Jurkat, Clone E6-1 (cell line): ENCODE measurements at places on chromosomes 7 and 10.

DNA sequence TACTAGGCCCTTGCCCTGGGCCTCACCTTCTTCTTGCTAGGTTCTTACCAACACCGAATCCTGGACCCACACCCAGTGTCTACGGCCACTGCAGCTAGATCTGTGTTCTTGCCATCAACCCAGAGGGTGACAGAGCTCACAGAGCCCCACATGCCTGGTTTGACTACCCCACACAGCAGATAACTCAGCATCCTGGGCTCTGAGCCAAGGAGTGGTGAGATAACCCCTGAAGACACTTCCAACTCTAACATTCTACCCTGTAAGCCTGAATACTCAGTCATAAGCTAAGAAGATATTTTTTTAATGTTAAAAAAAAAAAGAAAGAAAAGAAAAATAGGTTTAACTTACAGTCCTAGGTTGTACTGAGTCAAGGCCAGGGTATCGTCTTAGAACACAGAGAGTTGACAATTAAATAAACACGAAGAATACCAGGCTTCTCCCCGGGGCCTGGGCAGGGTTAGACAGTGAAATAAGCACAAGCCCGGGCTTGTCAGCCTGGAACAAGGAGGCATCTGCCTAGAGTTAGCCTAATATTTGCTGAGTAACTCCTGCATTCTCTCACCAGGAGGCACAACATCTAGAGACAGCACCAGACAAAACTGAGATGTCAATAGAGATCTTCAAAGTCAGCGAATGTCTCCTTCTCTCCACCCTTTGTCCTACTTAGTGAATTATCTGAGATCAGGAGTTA is 556.5 kb upstream of the LRRN3 start:
- DNase-seq, result no peak

DNA sequence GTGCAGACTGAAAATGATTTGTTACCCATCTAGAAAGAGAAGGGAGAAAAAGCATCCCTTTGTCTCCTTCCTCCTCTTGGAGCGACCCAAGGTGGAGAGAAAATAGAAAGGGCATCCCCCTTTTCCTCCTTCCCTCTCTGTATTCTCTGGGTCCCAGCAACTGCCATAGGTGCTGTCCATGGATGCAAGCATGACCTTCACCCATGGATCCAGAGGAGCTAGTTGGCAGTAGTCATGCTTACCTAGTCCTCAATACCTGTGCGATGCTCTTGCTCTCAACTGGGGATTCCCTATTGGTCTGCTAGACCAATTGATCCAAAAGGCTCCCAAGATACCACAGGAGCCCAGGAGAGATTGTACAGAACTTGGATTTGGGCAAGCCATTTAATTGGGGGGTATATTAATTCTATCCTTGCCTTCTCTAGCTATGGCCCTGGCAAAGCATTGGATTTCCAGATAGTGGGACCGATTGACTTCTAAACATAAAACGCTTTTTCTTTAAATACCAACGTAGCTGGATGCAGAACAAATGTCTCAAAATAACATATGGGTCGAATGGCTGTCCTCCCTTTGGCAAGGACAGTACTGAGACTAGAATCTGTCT is 547.8 kb upstream of the IGFBP3 start:
- peak; percentile 18 for DNase-seq

- DNase-seq, result no peak
Observed at GRCh38 chr10:16894821-16895220, 77.6 kb upstream of the RSU1 start.

GRCh38 chr7:148118371-148118770 is 472.2 kb upstream of the C7orf33 start:
- DNase-seq, result no peak

GRCh38 chr10:117555017-117555416 is 12.5 kb downstream of the EMX2 start:
- no peak for DNase-seq

- DNase-seq, result no peak
Observed at GRCh38 chr7:124785994-124786393, 20.4 kb upstream of the GPR37 start.

GRCh38 chr10:48251152-48251524 is 23.4 kb downstream of the FRMPD2 start:
- no peak for DNase-seq

DNA sequence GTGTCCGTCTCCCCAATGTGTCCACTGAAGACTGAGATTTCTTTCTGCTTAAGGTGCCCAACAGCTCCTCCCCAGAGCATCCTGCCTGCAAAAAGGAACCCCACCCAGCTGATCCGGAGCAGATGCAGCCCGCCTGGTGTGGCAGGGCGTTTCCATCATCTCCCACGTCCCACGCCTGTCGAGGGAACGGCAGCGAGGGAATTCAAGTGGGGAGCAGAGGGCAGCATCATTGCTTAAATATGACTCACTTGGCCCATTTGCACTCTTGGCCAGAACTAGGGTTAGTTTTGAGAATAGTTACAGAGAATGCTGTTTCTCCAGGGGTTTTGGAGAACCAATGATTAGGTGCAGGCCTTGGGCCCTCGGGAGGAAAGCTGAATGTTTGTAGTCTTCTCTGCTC is 20.8 kb downstream of the VWA2 start:
- DNase-seq, result no peak

DNA sequence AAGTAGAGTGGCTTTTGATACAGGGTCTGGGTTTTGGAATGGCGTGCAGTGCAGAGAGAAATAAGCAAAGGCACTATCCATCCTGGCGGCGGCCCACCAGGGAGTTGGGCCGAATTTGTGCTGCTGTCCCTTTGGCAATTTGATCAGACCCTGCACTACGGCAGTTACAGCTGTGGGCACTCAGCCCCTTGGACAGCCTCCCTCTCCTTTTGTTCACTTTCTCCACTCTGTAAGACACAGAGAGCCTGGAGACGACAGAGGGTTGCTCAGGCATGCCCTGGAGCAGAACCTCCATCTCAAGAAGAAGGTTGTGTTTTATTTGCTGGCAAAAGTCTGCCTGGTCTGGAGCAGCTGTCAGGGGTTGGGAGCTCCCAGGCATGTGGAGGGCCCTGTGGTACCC is 55.8 kb downstream of the LHPP start:
- DNase-seq, result no peak

DNA sequence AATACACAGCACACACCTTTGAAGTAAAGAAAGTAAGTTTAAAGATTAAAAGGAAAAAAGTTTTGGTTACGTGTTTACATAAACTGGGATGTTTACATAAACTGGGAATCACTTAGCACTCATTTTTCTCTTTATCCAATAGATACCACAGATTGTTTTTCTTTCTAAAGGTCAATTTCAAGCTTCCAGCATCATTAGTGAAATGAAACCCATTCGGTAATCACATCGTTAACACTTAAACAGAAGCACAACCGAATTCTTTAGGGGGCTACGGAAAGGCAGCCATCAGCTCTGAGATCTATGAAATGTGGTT is 1.1 kb downstream of the ODAD2 start:
- no peak for DNase-seq

GRCh38 chr7:27424749-27425148 is 182.1 kb downstream of the EVX1 start:
- no peak for DNase-seq

DNA sequence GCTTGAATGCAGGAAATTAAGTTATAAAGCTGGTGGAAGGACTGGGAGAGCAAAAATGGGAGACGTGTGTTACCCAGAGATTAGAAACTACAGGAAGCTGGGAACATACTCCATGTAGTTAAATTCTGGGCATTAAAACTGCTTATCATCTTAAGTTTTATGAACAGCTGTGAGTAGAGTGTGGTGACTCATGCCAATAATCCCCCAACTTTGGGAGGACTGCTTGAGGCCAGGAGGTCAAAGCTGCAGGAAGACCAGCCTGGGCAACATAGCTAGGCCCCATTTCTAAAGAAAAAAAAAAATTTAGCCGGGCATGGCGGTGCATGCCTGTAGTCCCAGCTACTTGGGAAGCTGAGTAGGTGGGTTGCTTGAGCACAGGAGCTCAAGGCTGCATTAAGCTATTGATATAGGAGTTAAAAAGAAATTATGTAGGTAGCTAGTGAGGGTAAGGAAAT is 56.2 kb upstream of the SEPHS1 start:
- DNase-seq, result no peak

DNA sequence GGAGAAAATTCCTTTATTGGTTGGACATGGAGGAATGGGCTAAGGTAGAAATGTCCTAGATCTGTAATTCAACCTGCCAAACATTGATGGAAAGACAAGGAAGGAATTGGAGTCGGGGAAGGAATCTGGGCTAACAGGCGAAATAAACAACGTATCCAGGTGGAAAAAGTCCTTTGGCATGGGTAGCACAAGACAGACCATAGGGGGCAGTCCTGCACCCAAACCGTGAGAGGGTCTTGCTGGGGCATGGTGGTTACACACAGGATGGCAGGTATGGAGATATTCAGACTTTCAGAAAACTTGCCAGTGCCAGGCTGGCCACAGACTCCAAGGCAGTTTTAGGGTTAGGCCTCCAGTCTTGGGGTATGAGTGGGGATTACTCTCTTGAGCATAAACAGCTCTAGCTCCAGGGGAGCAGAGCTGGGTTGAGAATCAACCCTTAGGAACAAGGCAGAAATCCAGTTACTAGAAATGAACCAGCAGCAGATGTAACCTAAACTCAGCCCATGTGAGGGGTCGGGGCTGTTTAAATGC is 188.6 kb upstream of the GDF10 start:
- DNase-seq, result peak; percentile 20

GRCh38 chr7:19327018-19327417 is 181.8 kb upstream of the FERD3L start:
- no peak for DNase-seq

- peak; percentile 41 for DNase-seq
Observed at GRCh38 chr10:72875250-72876055, 18.1 kb upstream of the OIT3 start.

DNA sequence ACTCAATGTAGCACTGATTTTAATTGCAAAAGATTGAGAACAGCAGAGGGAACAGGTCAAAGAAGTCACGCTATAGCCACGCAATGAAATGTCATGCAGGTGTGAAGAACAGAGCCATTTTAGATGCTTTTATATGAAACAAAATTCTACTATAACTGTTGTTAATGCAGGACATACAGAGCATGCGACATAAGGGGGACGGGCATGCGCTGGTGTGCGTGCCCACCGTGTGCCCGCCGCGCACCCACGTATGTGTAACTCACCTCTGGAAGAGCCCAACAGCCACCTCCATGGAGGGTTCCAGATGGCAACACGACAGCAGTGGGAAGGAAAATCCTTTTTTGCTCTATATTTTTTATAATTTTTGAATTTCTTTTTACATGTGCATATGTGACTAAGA is 410.0 kb upstream of the RNF32 start:
- no peak for DNase-seq

- no peak for DNase-seq
Observed at GRCh38 chr10:3850999-3851937, 66.3 kb upstream of the KLF6 start.

- DNase-seq, result no peak
Observed at GRCh38 chr10:105241254-105241653, 600.2 kb downstream of the SORCS3 start.

- no peak for DNase-seq
Observed at GRCh38 chr7:139738101-139738489, 39.7 kb downstream of the HIPK2 start.

GRCh38 chr7:124328774-124329173 is 295.9 kb upstream of the TMEM229A start:
- DNase-seq, result no peak

DNA sequence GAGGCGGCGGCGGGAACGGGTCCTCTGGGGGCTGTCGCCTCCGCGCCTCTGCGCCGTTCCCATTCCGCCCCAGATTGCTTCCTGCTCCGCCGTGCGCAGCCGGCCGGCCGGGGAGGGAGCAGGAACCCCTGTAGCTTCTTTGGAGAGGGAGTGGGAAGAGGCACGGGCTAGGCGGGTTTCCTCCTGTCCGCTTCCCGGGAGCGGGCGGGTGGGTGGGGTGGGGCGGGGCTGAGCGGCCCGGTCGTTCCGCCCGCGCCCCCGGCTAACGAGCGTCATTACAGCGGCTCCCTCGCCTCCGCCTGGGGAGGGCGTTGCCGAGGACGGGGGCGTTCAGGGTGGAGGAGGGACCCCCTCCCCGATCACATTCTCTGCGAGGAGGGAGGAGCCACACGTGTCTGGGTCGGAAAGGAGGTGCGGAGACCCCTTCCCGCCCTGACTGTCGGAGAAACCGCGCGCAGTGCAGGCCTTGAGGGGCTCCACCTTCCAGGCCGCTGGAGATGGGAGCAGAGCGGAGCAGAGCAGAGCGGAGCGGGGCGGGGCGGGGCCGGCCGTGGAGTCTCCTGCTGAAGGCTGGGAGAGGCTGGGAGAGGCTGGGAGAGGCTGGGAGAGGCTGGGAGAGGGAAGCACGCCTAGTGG is 39.7 kb downstream of the AGAP3 start:
- no peak for DNase-seq

- no peak for DNase-seq
Observed at GRCh38 chr7:36318116-36318515, 71.5 kb upstream of the ANLN start.

- no peak for DNase-seq
Observed at GRCh38 chr7:90788052-90788451, 191.9 kb downstream of the CDK14 start.

GRCh38 chr10:31070025-31070424 is 38.4 kb upstream of the ZNF438 start:
- DNase-seq, result no peak

DNA sequence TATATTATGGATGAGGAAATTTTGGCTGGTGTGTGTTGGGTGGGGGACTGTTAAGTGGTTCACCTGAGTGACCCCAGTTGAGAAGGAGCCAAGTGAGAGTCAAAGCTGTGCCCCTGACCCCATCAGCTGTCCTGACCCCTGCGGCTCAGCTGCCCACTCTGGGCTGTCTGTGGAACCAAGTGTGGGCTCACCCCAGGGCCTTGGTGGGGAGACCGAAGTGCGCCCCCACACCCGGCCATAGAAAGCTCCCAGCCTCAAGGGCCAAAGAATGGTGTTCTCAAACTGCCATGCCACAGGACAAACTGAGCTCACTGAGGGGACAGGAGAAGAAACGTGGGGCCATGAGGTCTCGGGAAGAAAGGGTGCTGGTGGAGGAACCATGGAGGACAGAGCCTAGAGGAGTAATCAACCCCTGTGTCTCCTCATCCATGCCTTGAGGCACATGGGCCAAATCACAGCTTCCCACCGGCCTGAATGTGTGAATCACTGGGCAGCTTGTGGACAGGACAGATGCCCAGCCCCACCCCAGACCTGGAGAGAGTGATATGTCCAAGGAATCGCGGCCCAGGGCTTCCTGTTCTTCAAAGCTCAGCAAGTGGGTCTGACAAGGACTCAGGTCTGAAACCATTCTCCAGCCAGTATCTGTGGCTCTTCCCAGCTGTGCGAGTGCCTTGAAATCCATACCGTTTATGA is 86.2 kb upstream of the CACUL1 start:
- DNase-seq, result no peak

DNA sequence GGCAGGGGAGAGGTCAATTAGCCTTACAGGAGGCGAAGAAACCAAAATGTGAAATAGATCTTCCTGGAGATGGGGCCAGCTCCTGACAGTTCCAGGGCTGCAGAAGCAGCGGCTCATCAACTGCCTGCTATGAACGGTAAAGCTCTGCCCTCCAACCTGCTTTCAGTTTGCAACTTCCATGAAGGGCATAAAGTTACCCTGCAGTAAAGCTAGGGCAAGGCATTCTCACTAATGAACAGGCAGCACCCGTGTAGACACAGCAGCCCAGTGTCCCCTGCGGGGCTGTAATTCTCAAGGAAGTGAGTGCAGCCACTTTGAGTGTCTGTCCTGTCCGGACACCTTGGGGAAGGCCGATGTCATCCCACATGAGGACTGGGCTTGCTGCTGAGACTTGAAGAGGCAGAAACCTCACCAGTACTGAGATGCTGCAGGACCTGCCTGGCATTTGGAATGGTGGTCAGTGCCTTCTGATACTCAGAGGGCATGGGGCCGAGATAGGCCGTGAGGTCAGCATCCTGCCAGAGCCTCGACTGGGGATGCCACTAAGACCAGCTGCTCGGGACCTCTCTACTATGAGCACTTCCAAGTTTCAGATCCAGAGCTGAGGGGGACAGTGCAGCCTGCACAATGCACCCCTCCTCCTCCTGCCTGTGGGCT is 26.1 kb upstream of the C10orf53 start:
- no peak for DNase-seq
